T-helper 17 cell (primary cell): ENCODE measurements at places on chromosomes 13 and 19.

- no peak for DNase-seq
Observed at GRCh38 chr13:31717583-31717982, 21.7 kb upstream of the RXFP2 start.

GRCh38 chr19:54662730-54663129, at the start of gene LILRB4:
TSS of gene LILRB4 (plus strand) at chr19:54662985. CDS start at chr19:54663034, 49 bp downstream.
- DNase-seq: no peak

GRCh38 chr13:67967031-67967430, 736.9 kb upstream of the PCDH9 start:
- DNase-seq: no peak

GRCh38 chr19:1774989-1775772, 21.9 kb downstream of the ONECUT3 start:
- no peak for DNase-seq

GRCh38 chr13:29227576-29227975, 367.9 kb downstream of the SLC7A1 start:
- DNase-seq: no peak

DNA sequence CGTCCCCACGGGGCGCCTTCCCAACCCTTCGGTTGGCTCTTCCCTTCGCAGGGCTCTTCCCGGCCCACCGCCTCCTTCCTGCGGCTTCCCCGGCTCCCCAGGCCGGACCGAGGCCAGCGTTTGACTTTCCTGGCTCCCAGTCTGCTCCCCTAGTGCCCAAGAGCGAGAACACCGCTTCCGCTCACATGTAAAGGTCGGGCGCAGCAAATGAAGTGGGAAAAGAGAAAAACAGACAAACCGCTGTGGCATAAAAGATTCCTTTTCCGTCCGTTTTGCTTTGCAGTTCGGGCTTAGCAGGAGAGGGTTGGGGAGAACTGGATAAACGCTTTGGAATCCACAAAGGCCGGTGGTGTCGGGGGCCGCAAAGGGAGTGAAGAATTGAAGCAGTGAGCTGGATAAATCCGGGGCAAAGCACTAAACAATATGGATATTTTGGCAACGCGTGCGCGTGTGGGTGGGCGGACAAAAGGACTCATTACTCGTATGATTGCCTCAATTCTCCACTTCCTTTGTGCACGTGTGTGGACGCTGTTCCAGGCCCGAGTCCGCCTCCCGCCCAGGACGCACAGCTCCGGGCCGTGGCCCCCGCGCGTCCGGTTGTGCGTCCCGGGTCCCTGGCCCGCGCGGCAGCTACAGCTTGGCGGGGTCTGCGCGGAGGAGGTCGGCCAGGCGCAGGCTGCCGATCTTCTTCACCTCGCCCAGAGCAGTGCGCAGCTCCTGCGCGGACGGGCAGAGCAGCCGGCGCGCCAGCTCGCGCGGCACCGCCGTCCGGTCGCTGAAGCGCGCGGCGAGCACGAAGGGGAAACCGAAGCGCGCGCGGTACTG, 8.6 kb upstream of the CDX2 start:
- DNase-seq: no peak

- DNase-seq: no peak
Observed at GRCh38 chr13:79226250-79226649, 179.8 kb downstream of the RBM26 start.

DNA sequence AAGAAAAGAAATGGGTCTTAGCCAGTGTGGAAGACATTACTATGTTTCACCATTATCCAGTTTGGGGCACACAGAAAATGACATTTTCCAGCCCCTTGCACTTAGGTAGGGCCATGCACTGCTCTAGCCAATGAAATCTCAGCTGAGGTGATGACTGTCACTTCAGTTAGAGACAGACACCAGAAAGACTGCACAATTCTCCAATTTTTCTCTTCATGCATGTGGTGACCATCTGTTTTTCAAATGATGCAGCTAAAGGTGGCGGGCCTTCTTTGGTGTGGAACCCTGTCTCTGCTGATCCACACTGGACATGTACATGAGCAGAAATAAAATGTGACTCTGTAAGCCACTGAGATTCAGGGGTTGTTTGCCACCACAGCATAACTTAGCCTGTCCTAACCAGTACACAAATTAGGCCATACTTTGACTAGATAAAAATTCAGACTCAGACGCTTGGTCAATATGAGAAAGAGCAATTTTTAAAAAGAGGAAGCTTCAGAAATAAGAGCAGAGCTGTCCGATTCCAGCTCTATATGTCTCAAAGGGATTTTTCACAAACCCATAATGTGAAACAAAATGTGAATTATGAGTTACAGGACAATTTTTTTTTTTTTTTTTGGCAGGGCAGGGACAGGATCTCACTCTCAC, 6.7 kb downstream of the ZNF565 start:
- DNase-seq: no peak

- no peak for DNase-seq
Observed at GRCh38 chr19:1720237-1720636, 33.1 kb upstream of the ONECUT3 start.

GRCh38 chr13:37657134-37657533, 58.6 kb upstream of the POSTN start:
- DNase-seq: no peak

DNA sequence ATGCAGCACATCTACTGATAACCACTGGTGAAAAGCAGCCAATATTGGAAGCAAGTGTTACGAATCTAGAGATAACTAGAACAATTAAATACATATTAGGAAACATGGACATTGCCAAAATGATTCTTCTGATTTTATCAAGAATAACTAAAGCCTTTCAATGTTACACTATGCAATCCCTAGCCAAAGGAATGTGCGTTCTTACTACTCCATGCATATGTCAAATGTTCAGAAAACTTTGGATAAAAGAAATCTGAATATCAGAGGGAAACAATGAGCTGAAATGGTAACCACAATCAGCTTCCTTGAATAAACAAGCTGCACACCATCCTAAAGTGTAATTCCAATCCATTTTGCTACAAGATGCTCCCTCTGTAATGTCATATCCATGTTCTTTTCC, 951 bp upstream of the POSTN start:
- no peak for DNase-seq

GRCh38 chr13:112587764-112588489, at the start of gene TUBGCP3:
TSS of gene TUBGCP3 (minus strand) at chr13:112588153. CDS start at chr13:112587980, 173 bp downstream.
- peak; percentile 61 for DNase-seq

DNA sequence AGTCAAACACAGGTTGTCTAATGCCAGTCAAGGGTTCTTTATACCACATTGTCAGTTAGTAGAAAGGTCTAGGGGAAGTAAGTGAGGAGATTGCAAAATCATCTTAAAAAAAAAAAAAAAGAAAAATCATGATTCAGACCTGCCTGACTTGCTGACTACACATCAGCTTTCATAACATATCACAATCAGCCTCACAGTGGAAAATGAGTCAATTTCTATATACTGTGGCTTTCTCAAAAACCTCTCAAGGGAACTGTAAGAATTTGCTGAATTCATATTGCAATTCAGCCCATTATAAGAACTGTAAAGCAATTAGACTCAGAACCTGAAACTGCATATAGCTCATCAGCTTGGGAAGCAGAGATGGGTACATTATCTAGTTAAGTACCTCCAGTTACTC, 75.3 kb upstream of the GPC6 start:
- DNase-seq: no peak

DNA sequence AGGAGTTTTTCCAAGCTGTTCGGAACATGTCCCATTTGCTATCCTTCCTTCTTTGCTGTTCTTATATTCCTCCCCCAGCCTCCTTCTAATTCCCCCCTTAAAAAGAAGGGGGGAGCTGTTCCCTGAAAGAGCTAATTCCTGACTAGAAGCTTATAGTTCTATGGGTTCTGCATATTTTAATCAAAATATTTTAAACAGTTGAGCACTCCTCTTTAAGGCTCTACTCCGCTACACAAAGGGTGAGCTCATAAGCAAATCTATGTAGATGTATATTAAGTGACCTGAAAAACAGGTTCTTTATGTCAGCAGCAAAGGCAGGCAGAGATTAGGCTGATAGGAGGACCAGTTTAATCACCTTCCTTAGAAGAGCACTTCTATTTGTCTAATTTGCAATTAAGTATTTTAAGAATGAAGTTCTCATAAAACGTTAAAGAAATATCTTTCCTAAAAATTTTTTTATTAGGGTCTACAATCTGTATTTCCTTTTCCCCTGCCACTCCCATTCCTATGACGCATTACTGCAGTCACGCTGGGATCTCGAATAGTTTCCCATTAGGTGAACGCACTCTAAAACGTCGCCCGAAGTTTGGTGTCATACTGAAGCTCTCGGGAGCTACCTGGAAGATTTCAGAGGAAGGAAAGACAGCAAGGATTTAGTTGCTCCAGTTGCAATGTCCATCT, 5.2 kb downstream of the EFNB2 start:
- no peak for DNase-seq

- no peak for DNase-seq
Observed at GRCh38 chr13:26653310-26653709, 95.8 kb downstream of the WASF3 start.

DNA sequence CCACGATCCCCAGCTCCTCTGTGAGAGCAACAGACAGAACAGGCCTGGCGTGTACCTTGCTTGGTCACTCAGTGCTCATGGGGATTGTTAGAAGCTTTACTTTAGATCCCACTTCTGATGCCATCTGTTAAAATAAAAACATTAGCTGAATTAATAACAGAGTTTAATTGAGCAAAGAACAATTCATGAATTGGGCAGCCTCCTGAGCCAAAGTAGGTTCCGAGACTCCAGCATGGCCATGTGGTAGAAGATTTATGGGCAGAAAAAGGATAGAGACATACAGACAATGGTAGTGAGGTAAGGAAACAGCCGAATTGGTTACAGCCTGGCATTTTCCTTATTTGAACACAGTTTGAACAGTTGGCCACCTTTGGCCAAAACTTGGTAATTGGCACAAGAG, 223.9 kb upstream of the TRPC4 start:
- no peak for DNase-seq

- no peak for DNase-seq
Observed at GRCh38 chr13:101986316-101986715, 415.5 kb downstream of the FGF14 start.

- DNase-seq: no peak
Observed at GRCh38 chr13:60275208-60275607, 111.5 kb upstream of the DIAPH3 start.

DNA sequence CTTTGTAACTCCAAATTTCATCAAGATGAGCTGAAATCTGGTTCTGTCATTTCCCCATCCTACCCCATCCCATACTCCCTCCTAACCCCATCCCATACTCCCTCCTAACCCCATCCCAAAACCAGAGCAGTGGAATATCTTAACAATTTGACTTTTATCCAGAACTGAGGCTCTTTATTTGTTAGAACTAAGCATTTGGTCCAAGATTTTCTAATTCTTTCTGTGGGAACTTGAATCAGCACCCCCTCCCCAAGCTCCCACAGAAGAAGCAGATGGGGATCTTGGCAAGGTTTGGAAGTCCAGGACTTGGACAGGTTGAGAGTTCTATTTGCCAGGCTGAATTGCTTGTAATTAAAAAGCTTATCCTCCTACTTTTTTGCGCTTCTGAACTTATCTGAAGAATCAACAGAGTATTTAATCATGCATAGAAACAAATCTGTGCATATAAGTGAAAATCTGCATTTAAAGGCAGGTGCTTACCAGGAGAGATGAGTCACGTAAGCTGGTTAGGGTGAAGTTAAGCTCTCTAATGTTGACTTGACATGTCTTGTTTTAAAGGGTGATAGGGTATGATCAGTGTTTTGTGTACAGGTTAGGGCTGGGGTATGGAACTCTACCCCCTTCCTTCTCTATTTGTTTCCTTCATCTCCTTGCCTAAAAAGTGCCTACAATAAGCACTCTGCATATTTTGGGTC, 111.1 kb downstream of the COG6 start:
- no peak for DNase-seq

DNA sequence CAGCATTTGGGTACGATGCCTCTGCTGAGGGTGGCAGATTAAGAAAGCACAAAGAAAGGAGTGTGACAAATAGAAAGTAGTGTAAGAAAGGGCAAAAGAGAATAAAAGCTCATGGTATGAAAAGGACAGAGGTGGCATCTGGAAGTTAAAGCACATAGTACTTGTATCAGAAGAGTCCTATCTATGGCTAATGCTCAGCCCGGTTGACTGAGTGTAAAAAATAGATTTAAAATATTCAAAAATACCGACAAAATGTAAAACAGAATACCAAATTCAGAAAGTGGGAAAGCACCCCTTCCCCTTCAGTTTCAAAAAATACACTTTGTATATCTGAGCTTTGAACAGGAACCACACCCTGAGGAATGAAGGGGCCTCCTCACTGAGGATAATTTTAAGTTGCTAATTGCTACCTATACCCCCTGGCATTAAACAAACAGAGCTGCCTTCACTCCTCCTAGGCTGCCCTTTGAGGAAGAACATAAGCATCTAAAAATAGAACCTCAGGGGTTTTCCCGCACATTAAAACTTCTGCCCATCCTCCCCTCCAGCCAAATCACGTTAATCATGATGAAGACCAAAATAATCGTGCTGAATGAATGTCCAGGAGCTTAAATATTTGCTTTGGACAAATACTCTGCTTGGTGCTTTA, 43.3 kb downstream of the DLEU7 start:
- DNase-seq: no peak

DNA sequence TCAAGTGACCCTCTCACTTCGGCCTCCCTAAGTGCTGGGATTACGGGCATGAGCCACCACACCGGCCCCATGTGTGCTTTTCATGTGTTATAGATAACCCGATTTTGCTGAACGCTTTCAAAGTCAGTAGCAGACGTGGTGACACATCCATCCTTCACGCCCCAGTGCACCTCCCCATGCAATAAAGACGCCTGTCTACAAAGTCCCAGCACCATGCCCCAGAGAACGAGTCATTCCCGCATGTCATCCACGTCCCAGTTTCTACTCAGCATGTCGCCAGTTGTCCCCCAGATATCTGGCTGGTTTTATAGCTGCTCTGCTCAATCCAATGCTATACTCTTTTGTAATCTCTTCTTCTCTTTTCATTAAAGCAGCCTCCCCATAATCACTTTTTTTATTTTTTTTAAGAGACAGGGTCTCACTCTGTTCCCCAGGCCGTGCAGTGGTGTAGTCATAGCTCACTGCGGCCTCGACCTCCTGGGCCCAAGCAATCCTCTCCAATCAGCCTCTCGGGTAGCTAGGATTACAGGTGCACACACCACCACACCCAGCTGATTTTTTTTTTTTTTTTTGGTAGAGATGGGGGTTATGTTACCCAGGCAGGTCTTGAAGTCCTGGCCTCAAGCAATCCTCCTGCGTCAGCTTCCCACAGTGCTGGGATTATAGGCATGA, 42.5 kb downstream of the DNM2 start:
- DNase-seq: no peak

DNA sequence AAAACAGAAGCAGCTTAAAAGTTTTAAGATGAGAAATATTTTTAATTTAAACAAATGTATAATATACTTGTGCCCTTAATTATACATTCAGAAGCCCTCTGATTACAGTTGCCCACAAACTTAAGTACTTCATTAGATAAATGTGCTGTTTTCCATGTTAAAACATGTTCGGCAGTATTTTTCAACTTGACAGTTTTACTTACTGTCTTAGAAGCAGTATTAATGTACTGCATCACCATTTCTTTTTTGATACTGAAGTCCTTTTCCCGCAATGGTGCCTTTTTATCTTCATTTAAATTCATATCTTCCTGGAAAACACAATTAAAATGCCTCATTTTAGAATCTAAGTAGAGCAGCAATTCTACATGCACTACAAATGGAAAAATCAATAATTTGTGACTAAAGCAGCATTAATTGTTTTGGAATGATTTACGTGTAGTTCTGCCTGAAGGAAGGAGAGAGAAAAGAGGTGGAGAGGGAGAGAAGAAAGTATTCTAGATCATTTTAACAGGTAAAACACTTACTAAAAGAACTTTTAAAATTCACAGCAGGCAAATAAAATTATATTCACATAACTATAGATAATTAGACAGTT, 70.2 kb downstream of the DIAPH3 start:
- DNase-seq: no peak

GRCh38 chr19:46887240-46887782, 26.5 kb downstream of the ARHGAP35 start:
- no peak for DNase-seq

- DNase-seq: no peak
Observed at GRCh38 chr13:39462428-39462827, 140.6 kb downstream of the LHFPL6 start.
